Activated naive CD4-positive, alpha-beta T cell treated with anti-CD3 and anti-CD28 coated beads, Interleukin-2, amount 10 ng/mL, durations not matched to agents 7 days and 5 days (primary cell): ENCODE measurements at places on chromosomes 1 and 21.

- DNase-seq, result no peak
Measured at GRCh38 chr21:36890086-36890485, 76.4 kb downstream of the HLCS start.

DNA sequence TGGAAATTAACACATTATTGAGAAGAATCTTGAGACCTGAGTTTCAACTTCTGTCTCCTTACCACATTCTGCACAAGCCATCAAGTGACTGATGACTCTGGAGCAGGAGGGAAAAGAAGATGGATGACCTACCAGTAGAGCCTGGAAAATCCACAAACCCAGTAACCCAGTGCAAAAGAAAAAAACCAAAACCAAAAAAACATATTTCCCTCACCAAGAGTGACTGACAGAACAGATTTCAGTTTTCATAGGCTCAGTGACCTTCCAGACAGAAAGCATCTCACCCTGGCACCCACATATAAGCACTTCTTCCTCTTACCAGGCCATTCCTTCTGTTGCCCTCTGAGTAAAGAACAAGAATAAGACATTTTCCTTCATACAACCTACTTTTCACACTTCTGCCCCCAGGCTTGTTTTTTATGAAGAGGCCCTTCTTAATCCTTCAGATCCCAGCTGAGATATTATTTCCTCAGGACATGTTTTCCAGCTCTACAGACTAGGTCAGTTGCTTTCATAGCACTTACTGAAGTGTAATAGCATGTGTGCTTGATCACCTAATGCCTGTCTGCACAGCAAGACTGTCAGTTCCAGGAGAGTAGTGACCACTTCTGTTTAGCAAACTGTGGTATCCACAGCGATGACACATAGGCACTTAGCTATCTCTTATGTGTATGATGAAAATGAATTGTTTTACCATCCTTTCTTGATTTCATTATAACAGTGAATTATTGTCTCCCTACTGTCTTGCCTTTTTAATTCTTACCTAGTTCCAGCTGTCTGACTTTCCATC is 4.0 kb downstream of the TSACC start:
- no peak for DNase-seq

DNA sequence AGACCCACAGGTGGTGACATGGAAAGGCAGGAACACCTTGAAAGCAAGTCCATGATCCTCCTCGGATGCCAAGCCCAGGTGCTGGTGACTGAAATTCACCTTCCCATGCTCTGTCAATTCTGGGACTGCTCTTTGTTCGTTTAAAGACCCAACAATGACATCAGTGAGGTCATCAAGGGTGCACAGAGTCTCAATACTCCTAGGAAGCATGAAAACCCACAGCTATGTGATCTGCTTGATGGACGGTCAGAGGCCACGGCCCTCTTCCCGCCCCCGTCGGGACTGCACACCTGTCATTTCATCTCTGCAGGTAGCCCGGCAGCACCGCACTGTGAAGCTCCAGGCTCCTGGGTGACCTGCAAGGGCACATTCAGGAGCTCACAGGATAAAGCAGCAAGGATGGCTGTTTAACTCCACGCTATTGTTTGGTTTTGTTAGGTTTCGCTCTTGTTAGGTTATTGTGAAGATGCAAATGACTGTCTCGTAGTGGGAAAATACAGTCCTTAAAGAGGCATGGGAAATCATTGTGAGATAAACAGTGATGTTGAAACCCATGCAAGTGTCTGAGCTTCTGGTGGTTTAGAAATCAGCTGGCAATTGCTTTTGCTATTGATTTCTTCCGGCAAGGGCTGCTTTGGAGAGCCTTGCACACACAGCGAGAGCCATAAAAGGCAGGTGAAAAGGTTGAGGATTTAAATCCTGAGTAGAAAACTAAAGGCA is 124.8 kb upstream of the AJAP1 start:
- no peak for DNase-seq

GRCh38 chr21:37767984-37768383 is 148.3 kb downstream of the KCNJ6 start:
- no peak for DNase-seq

DNA sequence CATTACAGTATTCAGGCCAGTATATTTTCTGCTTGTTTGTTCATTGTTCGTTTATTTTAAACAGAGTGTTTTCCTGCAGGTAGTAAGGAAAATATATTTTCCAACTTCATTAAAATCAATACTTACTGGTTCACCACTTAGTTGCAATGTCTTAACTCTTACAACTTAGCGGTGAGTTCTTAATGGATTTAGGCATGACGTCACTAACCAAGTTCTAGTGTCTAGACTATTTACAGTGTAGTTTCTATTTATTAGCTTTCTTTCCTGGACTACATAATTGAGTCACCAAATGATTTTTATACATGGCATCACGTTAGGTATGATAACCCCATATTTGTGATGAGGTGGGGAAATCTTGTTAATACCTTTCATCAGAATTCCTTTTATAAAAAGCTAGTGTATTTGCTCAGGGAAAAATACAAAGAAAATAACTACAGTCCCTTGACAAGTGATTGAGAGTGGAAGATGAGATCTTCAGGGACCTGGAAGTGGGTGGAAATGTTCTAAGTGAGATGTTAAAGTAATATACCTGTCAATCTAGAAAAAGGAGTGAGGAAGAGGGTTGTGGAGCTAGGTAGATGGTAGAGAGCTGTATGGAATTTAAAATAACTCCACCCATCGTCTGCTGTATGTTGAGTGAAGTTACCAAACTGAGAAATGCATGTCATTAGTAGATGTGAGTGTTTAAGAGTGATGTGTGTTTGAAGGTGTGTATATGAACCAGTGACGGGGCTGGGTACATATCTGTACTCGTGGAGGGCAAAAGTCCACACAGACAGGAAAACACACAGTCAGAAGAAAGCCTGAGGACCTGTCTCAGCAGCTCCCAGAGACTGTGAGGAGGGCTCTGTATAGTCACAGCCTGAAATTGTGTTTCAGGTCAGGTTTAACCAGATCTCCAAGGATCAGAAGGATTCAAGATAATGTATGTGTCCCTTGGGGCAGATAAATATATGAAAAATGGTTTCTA is 197.6 kb upstream of the ADAMTS5 start:
- no peak for DNase-seq

DNA sequence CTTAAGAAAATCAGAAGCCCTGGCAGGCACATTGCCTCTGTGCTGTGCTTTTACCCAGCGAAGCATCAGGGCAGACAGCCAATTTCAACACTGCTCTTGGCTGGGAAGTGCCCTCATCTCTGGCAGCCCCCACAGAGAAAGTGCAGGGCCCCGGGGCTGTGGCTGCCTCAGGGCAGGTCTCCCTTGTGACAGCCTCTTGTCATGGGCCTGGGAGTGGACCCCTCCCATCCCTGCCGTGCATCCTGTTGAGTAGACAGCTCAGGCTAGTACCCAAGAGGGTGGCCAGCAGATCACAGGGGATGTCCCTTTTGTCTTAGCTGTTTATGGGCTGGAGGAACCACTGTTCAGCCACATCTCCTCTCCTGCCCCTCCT is 23.3 kb downstream of the TTC34 start:
- peak; percentile 14 for DNase-seq

- DNase-seq, result no peak
Measured at GRCh38 chr1:57017200-57017599, 51.4 kb upstream of the C8B start.

DNA sequence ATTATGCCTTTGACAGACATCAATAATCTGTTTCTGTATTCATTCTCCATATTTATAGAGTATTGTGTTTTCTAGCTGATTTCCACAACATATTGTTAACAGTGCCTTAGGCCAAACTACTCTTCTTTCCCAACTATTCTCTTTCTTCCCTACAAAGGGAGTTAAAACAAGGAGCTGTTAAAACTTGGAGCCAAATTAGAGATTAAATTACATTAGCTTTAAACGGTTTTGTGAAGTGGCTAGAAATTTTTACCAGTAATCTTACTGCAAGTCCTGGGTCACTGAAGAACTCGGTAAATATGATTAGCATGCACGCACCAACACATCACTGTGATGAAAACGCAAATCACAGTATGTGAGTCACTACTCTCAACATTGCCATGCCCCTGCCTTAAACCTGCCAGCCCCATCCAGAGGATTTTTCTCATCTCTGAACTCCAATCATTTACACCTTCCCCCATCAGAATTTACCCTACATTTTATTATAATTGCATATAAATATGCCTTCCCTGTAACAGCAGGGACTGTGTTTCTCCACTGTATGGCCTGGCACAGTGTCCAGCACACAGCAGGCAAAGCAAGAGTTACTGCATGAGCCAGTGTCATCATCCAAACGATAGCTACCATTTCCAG is 1.5 kb upstream of the PRDX6 start:
- no peak for DNase-seq
